SK-N-SH treated with all-trans-retinoic acid at 6 μM for 48 hours (cell line): ENCODE measurements at places on chromosomes 13 and 19.

DNA sequence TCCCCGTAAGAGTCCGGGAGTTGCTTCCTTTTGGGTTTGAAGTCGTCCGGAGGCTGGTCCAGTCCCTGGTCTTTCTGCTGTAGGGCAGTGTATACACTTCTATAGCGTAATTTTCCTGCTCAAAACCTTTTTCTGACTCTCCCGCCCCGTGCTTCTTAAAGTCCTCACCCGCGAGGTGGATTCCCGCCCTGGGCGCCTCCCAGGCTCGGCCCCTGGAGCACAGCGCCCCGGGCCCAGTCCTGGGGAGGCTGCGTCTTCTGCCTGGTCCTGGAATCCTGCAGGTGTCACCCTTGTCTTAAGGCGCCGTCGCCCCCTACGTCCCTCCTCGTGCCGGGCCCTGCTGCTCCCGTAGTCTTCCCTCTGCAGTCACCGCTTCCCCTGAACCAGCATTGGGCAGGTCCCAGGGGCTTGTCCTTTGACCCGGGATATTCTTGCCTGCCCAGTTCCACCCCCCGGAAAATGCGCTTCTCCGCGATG, 34.4 kb upstream of the ZNF808 start:
- no peak for ATAC-seq

GRCh38 chr19:1629256-1629808, 23.1 kb downstream of the TCF3 start:
- no peak for ATAC-seq

GRCh38 chr19:56152644-56153043, 11.6 kb downstream of the ZNF444 start:
- ATAC-seq: no peak

- ATAC-seq: no peak
Measured at GRCh38 chr13:33090755-33091414, 74.7 kb downstream of the KL start.

DNA sequence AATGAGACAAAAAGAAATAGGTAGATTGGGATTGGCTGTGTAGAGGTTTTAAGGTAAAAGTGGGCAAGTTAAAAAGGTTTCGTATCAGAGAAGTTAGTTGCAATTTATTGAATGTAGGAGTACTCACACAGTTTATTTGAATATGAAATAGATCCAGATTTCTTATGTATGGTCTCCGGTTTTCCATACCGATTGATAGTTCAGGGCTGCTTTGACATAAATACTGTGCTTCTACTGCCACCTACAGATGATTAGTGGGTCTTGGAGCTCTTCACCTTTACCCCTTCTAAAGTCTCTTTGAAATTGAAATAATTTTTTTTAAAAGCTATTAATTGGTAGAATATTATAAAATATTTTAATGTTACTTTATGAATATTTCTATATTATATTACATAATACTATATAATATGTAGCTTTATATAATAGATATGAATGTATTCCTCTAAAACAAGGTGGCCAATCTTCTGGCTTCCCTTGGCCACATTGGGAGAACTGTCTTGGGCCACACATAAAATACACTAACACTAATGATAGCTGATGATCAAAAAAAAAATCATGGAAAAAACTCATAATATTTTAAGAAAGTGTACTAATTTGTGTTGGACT, 7.7 kb upstream of the GPR18 start:
- ATAC-seq: peak; percentile 84

GRCh38 chr13:113620036-113620796, 35.7 kb downstream of the TFDP1 start:
- ATAC-seq: no peak; the same call in 2 of the 3 replicates

- no peak for ATAC-seq
Measured at GRCh38 chr19:46967578-46968032, 52.0 kb upstream of the NPAS1 start.

- ATAC-seq: no peak
Measured at GRCh38 chr19:28242317-28242927, 970.5 kb downstream of the UQCRFS1 start.

DNA sequence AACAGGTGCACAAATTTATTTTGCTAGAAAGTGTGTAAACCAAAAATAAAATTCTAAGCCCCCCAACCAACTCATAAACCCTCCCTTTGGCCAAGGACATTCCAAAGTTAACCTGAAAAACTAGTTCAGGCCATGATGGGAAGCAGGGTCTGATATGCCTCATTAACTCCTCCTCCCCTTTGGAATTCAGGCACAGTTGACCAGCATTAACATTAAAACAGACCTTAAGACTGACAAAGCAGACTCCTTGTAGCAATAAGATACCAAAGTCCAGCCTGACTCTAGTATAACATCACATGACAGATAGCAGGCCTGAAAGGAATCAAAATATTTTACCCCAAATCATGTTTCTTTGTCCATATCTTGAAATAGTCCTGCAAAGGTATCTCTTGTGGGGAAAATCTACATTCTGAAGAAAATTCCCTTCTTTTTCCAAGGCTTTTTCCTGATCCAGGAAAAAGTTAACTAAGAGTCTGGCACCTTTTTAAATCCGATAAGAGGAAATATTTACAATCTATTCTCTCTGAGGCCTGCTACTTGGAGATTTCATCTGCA, 19.7 kb downstream of the NEK5 start:
- no peak for ATAC-seq

- ATAC-seq: no peak
Measured at GRCh38 chr19:16882146-16882545, 6.7 kb upstream of the F2RL3 start.

GRCh38 chr19:37987356-37988332, 80.6 kb downstream of the SIPA1L3 start:
- no peak for ATAC-seq

DNA sequence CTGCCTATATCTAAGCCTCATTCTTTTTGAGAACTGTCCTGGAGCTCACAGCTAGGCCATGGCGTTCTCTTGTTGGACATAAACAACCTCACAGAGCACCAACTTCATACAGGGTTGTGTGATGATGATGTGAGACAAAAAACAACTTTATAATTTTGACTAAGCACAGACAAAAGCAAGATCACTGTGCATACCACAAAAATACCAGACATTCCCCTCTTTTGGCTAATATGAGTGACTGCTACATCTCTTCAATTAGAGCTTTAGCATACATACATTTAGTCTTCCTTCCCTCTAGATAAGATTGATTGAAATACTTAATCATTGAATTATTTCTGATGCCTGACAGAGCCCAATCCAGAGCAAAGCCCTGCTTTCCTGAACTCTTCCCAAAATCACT, 8.3 kb downstream of the MAB21L1 start:
- peak; percentile 10; the same call in 2 of the 3 replicates for ATAC-seq

- ATAC-seq: peak; percentile 5
Measured at GRCh38 chr19:51593138-51593890, 22.2 kb downstream of the ZNF175 start.

- no peak for ATAC-seq
Measured at GRCh38 chr13:105874814-105875213, 660.6 kb downstream of the EFNB2 start.

- ATAC-seq: no peak
Measured at GRCh38 chr13:49683489-49683888, 7.8 kb downstream of the EBPL start.
